A549 treated with dexamethasone at 1 μM for 4 hours (cell line): ENCODE measurements at places on chromosomes 3 and 15. TPM values are rescaled to one million over a fixed set of nuclear protein-coding genes. Genes with fewer than 3 reads are reported as not detected.

C3orf62 gene
- 1.8 to 2.5 TPM (median 1.9 TPM) in 5 replicates for total RNA-seq

ATP10A gene
- total RNA-seq = 6.9 to 10.8 TPM (median 9.1 TPM) in 5 replicates

DUOX2 gene
- 0.03 to 0.05 TPM (median 0.04 TPM) in 4 of 5 replicates, not detected in the other for total RNA-seq

ACVR2B gene
- 1.4 to 3.4 TPM (median 2.8 TPM) in 5 replicates for total RNA-seq

MUC20 gene
- total RNA-seq = 0.08 to 1.2 TPM (median 0.74 TPM) in 5 replicates

GXYLT2 gene
- 1.0 to 1.5 TPM (median 1.2 TPM) in 5 replicates for total RNA-seq

NPAP1 gene
- not detected in 5 replicates for total RNA-seq

CYP11A1 gene
- 0.05 TPM in 1 of 5 replicates, not detected in the others for total RNA-seq

CLDN16 gene
- 0.06 to 0.10 TPM (median 0.08 TPM) in 4 of 5 replicates, not detected in the other for total RNA-seq

IL16 gene
- total RNA-seq = 0.18 to 0.29 TPM in 2 of 5 replicates, not detected in the others

ADCY5 gene
- total RNA-seq = 0.45 to 1.1 TPM (median 0.56 TPM) in 5 replicates

RBP2 gene
- total RNA-seq = not detected in 5 replicates

CFAP20DC gene
- total RNA-seq = 1.7 to 2.8 TPM (median 2.1 TPM) in 5 replicates

ALDH1A2 gene
- total RNA-seq = 0.15 to 0.36 TPM (median 0.15 TPM) in 5 replicates

DUT gene
- total RNA-seq = 101 to 105 TPM (median 102 TPM) in 5 replicates

RAB43 gene
- 2.8 to 6.1 TPM (median 4.8 TPM) in 5 replicates for total RNA-seq

MASP1 gene
- total RNA-seq = 0.02 to 0.44 TPM (median 0.08 TPM) in 4 of 5 replicates, not detected in the other

HGD gene
- total RNA-seq = 17.7 to 25.2 TPM (median 21.9 TPM) in 5 replicates

CCDC39 gene
- total RNA-seq = not detected in 5 replicates

POLQ gene
- total RNA-seq = 5.3 to 8.1 TPM (median 6.7 TPM) in 5 replicates

CCRL2 gene
- 0.08 to 0.11 TPM (median 0.09 TPM) in 4 of 5 replicates, not detected in the other for total RNA-seq

THSD4 gene
- total RNA-seq = 21.1 to 32.4 TPM (median 29.6 TPM) in 5 replicates

ADIPOQ gene
- total RNA-seq = not detected in 5 replicates

BCL2A1 gene
- total RNA-seq = 8.5 to 17.9 TPM (median 9.4 TPM) in 5 replicates

CHRNB4 gene
- total RNA-seq = 0.96 to 1.3 TPM (median 1.0 TPM) in 5 replicates

NR2F2 gene
- 16.2 to 23.8 TPM (median 23.4 TPM) in 5 replicates for total RNA-seq

FBLN2 gene
- 1.5 to 2.8 TPM (median 2.1 TPM) in 5 replicates for total RNA-seq

CACNA2D2 gene
- total RNA-seq = 0.48 to 0.77 TPM (median 0.67 TPM) in 5 replicates

C3orf80 gene
- 0.79 to 1.1 TPM (median 0.96 TPM) in 5 replicates for total RNA-seq

GPR27 gene
- 2.3 to 3.4 TPM (median 2.7 TPM) in 5 replicates for total RNA-seq

USP13 gene
- total RNA-seq = 8.9 to 13.0 TPM (median 11.9 TPM) in 5 replicates

GOLGA8G gene
- not detected in 5 replicates for total RNA-seq

DCBLD2 gene
- total RNA-seq = 192 to 299 TPM (median 276 TPM) in 5 replicates

SAMD7 gene
- total RNA-seq = not detected in 5 replicates

TGM4 gene
- 0.25 to 0.39 TPM (median 0.27 TPM) in 5 replicates for total RNA-seq

SAXO2 gene
- total RNA-seq = 0.99 to 3.1 TPM (median 2.4 TPM) in 5 replicates

LTF gene
- total RNA-seq = not detected in 5 replicates

MEGF11 gene
- total RNA-seq = 0.08 to 0.61 TPM (median 0.47 TPM) in 5 replicates

RTP1 gene
- total RNA-seq = not detected in 5 replicates

FAIM gene
- 32.8 to 38.8 TPM (median 35.8 TPM) in 5 replicates for total RNA-seq

GPR149 gene
- not detected in 5 replicates for total RNA-seq

NTRK3 gene
- total RNA-seq = 16.4 to 27.2 TPM (median 22.9 TPM) in 5 replicates

PSTPIP1 gene
- total RNA-seq = 0.21 to 0.43 TPM (median 0.25 TPM) in 5 replicates

MGA gene
- 6.2 to 10.5 TPM (median 8.4 TPM) in 5 replicates for total RNA-seq

GOLGA6D gene
- not detected in 5 replicates for total RNA-seq

P3H2 gene
- 33.2 to 47.2 TPM (median 44.2 TPM) in 5 replicates for total RNA-seq

NR2E3 gene
- 0.09 to 0.41 TPM (median 0.23 TPM) in 5 replicates for total RNA-seq

MTHFS gene
- total RNA-seq = 68.8 to 103 TPM (median 72.6 TPM) in 5 replicates

ARIH2 gene
- 56.6 to 60.5 TPM (median 59.6 TPM) in 5 replicates for total RNA-seq

DNAH12 gene
- total RNA-seq = 0.01 to 0.18 TPM (median 0.07 TPM) in 5 replicates

ATP13A5 gene
- not detected in 5 replicates for total RNA-seq

CFAP92 gene
- not detected in 5 replicates for total RNA-seq

LRRC58 gene
- total RNA-seq = 12.1 to 19.3 TPM (median 14.5 TPM) in 5 replicates

UTS2B gene
- 0.07 to 0.12 TPM (median 0.07 TPM) in 3 of 5 replicates, not detected in the others for total RNA-seq
